ENCODE measurements at places on chromosomes 1 and 21.

- no peak for DNase-seq
Measured at GRCh38 chr1:43520100-43520778, 10.4 kb upstream of the PTPRF start.

DNA sequence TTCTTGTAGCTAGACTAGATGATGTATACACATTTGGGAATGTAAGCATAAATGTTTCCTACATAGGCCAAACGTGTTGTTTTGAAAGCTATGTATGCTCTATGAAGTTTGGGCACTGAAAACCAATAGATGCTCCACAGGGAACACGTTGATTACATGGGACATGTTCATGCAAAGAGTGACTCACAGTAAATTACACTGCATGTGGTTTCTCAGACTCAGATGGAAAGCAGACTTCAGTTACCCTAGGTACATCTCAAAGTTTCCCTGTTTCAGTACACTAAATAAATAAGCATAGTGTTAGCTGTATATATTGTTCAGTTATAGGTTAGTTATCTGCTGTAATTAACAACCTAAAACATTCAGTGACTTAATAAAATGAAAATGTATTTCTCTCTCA, 301.9 kb upstream of the RUNX1 start:
- DNase-seq, result no peak

DNA sequence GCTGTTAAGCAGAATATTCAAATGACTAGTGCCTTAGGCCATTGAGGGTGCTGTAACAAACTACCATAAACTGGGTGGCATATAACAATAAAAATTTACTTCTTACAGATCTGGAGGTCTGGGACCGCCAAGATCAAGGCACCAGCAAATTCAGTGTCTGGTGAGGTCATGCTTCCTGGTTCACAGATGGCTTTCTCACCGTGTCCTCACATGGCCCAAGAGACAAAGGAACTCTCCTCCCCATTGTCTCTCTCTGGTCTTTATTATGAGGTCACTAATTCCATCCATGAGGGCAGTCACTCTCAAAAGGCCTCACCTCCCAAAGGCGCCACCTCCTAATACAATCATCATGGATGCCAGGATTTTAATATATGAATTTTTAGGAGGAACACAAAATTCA, 127.3 kb downstream of the GABPA start:
- DNase-seq, result no peak

DNA sequence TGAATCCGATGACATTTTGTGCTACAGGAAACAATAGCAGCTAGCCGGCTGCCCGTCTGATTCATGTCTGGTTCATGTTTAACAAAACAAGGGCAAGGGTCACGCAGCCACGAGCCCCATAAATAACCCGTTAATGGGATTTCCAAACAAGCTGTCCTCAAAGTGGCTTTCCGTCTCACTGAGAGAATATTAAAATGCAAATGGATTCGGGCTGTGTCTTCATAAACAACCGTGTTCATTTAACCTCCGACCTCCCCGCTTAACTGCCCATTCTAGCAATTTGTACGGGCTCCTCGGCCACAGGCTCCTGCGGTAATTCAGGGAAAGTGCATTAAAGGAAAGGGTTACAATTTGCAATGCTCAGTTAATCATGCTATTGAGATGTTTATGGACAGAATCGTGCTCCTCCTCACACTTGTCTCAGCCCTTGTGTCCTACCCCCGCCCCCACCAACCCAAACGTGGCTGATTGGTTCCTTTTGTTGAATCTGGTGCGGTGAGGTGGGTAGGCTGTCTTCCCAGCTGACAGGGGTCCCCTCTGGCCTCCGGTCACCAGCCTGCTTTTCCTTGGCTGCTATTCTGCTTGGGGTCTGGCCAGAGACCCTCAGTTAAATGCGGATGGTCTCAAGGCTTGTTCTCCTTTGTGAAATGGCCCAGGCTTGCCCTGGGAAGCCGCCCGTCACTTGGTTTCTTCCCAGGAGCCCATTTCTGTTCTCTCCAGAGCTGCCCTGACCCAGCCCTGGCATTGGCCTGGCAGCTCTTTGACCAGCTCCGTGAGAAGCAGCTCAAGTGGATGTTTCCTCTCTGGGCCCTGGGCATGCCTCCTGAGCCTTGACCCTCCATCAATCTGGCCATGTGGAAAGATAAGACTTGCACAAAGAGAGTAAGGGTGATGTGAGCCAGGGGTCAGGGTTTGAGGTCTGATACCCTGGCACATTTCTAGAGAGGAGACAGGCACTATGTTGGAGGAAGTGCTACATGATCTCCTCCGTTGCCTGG, 200.7 kb upstream of the POU3F1 start:
- peak; percentile 28 for DNase-seq

DNA sequence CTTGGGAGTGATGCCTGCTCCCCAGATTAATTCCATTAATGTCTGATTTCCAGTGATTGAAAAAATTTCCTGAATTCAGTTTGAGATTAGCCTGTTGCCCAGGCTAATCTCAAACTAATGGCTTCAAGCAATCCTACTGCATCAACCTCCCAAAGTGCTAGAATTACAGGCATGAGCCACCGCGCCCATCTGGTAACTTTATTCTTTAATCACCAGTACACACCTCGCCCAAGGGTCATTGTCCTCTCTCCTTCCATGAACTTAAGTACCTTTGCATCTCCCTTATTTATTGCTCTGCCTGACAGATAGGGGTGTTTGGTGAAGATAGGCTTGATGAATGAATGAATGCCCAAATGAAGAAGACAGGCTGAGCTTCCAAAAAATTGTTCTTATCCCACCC, 366.5 kb downstream of the SIPA1L2 start:
- no peak for DNase-seq

DNA sequence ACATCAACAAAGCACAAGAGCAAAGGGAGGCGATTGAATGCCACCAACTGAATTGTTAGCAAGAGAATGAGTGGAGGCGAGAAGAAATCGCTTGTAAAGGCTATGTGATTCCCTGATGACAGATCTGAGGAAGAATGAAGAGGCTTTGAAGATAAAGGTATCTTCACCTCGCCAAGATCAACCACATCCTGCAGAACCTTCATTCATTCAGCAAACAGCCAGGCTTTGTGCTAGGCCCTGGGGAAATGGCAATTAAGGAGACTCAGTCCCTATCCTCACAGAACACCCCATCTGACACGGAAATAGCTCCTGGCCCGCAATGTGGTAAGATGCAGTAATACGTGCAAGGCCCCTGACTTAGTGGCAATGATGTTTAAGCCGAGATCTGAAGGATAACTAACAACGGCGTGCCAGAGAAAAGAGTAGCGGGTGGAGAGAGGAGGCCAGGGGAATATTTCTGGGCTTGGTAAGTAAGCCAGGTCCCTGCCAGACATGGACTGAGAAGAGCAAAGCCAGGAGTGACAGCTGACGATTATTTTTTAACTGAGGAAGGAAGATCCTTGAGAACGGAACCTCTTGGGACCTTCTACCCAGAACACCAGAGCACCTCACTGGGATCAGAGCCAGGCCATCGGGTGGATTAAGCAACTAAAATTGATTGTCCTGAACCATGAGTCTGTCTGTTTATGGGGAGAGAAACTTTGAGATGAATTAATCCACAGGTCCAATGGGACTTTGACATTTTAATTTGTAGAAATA, 4.6 kb upstream of the VSIG8 start:
- DNase-seq, result no peak

DNA sequence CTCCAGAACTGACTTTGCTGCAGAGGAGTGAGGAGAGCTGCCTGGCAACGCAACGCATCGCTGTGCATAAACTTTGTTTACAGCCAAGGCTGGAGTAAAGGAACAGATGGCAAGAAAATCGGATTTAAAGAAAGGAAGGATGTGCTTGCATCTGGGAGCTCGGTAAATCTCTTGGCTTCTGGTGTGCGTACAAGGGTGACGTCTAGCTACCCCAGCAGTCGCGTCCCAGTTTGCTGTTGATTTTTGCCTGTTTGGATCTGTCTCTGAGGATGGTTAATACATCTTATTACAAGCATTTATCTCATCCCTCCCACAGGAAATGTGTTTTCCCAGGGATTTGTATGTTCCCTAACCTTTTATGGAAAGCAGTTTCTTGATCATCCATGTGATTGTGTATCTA, 73.3 kb upstream of the RALGPS2 start:
- DNase-seq, result no peak

GRCh38 chr21:40436261-40436660, 410.7 kb downstream of the DSCAM start:
- no peak for DNase-seq

DNA sequence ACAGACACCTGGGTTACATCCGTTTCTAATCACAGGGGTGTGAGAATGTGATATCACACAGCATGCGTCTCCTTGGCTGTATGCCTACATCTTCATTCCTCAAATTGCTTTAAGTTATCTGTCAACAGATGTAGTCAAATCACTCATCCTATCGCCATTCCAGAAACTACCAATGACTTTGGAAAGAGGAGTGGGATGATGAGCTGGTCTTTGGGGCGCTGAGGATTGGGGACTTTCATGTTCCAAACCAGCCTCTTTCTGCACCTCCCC, 104.8 kb downstream of the NAV1 start:
- no peak for DNase-seq

- no peak for DNase-seq
Measured at GRCh38 chr1:8384088-8384487, 66.2 kb downstream of the SLC45A1 start.

- no peak for DNase-seq
Measured at GRCh38 chr1:177163844-177164379, 600 bp downstream of the ASTN1 start.

DNA sequence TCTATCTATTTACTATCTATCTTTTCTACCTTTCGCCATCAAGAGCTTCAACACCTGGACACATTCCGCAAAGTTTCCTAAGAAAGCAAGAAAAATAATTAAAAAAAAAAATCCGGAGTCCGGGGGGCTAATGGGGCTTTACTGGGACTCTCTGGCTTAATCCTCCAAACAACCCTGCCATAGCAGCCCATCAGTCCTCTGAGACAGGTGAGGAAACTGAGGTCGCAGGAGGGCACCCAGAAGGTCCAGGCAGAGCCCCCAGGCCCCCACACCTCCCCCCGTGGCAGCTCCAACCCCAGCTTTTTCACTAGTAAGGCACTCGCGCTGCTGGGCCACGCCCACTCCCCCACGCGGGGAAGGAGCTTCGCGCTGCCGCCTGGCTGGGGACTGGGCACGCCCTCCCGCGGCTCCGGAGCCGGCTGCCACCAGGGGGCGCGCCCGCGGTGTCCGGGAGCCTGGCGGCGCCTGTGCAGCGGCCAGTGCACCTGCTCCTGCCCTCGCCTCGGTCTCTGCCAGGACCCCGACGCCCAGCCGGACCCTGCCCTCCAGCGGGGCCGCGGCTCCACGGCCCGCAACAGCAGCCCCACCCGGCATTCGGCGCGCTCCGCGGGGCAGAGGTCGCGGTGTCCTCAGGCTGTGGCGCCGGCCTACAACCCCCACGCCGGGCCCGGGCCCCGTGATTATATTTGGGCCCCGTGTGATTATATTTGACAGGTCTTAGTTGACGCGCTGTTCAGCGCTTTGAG, 54.1 kb upstream of the SAMD11 start:
- DNase-seq, result no peak

DNA sequence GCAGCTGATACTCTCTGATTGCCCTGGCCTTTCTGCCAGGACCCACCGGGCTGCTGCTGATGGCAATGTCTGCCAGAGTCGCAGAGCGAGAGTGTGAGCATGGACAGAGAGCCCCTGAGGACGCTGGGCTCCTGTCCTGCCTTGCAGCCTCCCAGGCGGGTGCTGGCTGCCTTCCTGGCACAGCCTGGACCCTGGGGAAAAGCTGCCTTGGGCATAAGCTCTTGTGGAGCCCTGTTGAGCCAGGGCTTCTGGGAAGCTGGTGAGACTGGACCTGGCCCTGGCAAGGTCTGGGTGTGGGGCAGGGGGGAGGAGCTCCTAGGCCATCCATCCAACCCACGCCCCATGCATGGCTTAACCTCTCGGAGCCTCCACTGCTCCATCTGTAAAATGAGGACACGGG, 105.8 kb upstream of the WNT4 start:
- no peak for DNase-seq

- no peak for DNase-seq
Measured at GRCh38 chr1:230875370-230875769, 7.0 kb upstream of the C1orf198 start.

DNA sequence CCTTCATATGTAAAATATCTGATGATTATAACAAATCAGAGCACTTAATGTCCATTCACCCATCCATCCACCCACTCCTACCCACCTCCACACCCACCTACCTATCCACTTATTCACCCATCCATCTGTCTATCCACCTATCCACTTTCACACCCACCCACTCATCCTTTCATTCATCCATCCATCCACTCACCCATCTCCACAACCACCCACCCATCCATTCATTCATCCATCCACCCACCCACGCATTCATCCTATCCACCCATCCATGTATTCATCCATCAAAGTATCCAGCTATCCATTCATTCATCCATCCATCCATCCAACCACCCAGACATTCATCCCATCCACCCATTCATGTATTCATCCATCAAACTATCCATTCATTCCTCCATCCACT, 466.1 kb downstream of the AJAP1 start:
- no peak for DNase-seq

GRCh38 chr1:5917591-5918274, 74.5 kb downstream of the NPHP4 start:
- DNase-seq, result no peak

GRCh38 chr1:109300650-109301151, 6.1 kb downstream of the MYBPHL start:
- DNase-seq, result no peak

DNA sequence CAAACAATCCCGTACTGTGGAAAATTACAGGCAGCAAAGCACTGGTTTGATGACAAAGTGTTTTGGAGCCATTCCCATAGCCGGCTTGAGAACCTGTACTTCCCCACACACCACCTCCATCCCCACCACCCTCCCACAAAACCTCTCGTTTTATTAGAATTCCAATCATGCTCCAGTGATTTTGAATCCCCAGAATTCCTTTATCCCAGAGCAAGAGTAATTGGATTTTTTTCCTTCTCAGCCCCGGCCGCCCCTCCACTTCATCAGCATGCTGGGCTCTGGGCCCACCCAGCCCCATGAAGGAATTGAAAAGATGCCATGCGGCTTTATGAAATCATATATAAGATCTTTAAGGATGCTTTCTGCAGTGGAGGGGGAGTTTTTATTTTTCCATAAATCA, 136.6 kb downstream of the OMA1 start:
- peak; percentile 93 for DNase-seq

- no peak for DNase-seq
Measured at GRCh38 chr1:14693949-14694348, 95.5 kb downstream of the KAZN start.

DNA sequence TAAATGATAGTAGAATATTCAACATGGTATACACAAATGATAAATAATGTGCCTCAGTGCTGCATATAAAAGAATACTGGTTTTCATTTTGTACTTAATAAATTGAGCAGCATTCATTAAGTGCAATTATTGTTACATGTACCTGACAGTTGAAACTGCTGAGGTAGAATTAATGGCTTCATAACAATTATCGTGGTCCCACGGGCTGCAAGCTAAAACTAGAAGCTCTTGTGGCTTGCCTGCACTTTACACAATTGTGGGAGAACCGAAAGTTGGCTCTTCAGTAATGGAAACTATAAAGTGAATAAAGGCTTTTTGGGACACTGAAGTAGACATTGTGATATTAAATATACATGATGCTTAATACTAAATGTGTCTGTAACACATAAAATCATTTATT, 23.2 kb downstream of the INSL5 start:
- no peak for DNase-seq

Measured in GM04504 (cell line).